ENCODE measurements at places on chromosomes 6 and 20.

GRCh38 chr6:35319346-35320030 lies 21.9 kb downstream of the DEF6 start:
- no peak for DNase-seq

DNA sequence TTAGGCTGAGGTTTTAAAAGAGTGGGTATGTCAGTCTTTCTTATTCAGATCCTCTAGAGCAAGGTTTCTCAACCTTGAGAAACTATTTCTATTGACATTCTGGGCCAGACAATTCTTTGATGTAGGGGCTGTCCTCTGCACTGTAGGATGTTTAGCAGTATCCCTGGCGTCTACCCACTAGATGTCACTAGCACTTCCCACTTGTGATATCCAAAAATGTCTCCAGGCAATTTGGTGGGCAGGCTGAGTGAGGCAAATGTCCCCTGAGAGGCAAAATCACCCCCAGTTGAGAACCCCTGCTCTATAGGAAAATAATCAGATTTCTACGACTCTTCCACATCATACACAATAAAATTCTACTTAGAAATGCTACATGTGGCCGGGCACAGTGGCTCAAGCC lies 7.7 kb upstream of the ZKSCAN8 start:
- peak; percentile 27 for DNase-seq

GRCh38 chr20:2879146-2879545 lies 5.9 kb downstream of the PTPRA start:
- no peak for DNase-seq

- no peak for DNase-seq
Measured at GRCh38 chr20:24081077-24081476, 92.5 kb upstream of the GGTLC1 start.

GRCh38 chr6:169235286-169235685 lies 18.4 kb downstream of the THBS2 start:
- DNase-seq = no peak

- peak; percentile 78 for DNase-seq
Measured at GRCh38 chr6:7261032-7261841, 51.8 kb downstream of the SSR1 start.

- no peak for DNase-seq
Measured at GRCh38 chr20:45044084-45044573, 56.8 kb downstream of the KCNS1 start.
